ENCODE measurements at places on chromosomes 4 and X.

- no peak for DNase-seq
These were observed 62.4 kb upstream of the PPARGC1A start for GRCh38 chr4:23952258-23952657.

- no peak for DNase-seq
These were observed 38.5 kb upstream of the UGT2B7 start for GRCh38 chr4:69057620-69058409.

- no peak for DNase-seq
These were observed 165.3 kb upstream of the GPC4 start for GRCh38 chrX:133580625-133581024.

- DNase-seq: no peak
These were observed 978.3 kb upstream of the GRID2 start for GRCh38 chr4:91325495-91325894.

GRCh38 chrX:48883729-48884128 is 13.8 kb downstream of the TIMM17B start:
- DNase-seq: no peak

- DNase-seq: no peak
These were observed 7.4 kb downstream of the DOK7 start for GRCh38 chr4:3470244-3471097.

DNA sequence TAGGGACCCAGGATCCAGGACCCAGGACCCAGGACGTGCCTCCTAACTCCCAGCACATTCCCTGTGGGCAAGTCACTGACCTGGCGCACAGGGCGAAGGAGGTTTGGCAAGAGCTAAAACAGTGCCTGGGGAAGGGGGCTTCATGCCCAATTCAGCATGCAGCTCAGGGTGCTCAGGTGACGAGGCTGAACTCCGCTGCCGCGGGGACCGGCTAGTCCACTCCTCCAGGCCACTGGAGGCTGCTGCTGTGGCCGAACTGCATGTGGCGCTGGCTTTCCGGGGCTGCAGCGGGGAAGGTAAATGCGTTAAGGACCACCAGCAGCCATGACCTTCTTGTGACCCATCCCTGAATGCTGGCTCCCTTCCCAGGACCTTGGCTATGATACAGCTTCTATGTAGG is 4.9 kb upstream of the PIM2 start:
- no peak for DNase-seq

DNA sequence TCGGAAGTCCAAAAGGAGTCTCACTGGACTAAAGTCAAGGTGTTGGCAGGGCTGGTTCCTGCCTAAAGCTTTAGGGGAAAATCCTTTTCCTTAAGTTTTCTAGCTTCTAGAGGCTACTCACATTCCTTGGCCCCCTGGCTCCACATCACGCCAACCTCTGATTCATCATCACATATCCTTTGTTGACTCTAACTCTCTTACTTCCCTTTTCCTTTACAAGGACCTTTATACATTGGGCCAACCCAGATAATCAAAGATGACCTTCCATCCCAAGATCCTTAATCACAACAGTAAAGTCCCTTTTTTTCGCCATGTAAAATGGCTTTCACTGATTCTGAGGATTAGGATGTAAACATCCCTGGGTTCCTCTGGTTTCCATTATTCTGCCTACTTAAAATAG is 146.4 kb upstream of the DCAF8L1 start:
- no peak for DNase-seq

- no peak for DNase-seq
These were observed 7.1 kb upstream of the CNOT6L start for GRCh38 chr4:77826275-77826674.

DNA sequence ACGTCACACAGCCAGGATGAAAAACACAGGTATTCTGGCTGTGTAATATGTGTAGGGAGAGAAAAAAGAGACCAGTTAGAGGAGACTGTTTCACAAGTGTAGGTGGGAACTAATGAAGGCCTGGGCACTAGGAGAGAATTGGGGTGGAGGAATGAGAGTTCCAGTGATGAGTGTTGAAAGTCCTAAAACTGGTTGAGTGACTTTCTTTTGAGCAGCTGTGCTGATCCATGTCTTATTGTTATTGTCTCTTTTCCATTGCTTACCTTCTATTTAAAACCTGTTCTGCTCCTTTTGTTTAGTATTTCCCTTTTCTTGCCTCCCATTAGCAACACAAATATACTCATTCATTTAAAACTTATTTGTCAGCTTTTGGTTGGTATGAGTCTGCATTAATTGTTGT is 88.7 kb downstream of the PDLIM5 start:
- no peak for DNase-seq

DNA sequence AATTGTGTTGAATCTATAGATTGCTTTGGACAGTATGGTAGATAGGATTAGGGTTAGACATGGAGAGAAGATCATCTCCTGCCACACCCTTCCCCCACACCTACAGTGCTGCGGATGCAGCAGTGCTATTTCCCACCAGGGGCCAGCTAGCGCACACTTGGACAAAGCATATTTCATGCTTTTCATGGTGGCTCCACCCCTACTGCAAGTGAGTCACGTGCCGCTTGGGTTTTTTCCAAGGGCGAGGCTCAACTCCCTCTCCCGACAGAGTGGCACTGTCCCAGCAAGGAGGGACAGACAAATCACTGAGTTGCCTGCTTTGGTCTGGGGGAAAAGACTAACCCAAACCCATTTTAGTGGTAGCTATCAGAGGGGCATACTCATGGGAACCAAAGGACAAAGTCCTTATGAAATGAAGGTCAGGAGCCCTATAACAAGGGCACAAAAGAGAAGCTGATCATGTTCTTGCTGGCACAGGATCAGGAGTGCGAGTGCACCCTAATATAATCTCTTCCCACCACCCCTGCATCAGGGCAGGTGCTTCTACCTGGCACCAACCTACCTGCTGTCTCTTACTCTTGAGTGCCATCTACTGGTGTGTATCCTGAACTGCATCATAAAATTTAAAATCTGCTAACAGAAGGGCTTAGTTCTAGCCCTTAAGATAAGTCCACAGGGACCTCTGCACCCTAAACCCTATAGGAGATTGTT is 55.1 kb upstream of the PGAM4 start:
- DNase-seq: no peak

DNA sequence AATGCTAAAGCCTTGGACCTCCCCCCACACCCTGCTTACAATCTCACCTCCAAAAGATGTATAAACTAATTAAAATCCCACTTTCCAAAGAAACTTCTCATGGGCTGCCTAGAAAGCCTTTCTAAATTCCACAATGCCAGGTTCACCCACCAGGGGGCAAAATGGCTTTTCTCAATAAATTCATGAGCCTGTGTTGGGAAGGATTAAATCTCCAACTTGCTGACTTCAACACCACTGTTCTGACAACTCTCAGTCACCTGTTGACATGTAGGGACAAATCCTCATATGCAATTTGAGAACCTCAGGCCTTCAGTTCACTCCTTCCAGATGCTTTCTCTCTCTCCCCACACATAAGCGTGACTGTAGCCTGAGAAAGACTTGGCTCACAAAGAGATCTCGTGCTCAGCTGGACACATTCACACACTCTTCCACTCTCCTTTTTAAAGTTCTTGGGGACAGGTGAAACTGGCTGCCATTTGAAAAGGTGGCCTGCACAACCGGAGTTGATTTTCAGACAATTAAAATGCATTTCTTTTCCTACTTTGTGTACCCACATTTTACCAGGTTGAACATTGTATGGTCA is 88.6 kb upstream of the PRPS2 start:
- DNase-seq: no peak

GRCh38 chrX:19007868-19008267 is 24.0 kb upstream of the PHKA2 start:
- no peak for DNase-seq

DNA sequence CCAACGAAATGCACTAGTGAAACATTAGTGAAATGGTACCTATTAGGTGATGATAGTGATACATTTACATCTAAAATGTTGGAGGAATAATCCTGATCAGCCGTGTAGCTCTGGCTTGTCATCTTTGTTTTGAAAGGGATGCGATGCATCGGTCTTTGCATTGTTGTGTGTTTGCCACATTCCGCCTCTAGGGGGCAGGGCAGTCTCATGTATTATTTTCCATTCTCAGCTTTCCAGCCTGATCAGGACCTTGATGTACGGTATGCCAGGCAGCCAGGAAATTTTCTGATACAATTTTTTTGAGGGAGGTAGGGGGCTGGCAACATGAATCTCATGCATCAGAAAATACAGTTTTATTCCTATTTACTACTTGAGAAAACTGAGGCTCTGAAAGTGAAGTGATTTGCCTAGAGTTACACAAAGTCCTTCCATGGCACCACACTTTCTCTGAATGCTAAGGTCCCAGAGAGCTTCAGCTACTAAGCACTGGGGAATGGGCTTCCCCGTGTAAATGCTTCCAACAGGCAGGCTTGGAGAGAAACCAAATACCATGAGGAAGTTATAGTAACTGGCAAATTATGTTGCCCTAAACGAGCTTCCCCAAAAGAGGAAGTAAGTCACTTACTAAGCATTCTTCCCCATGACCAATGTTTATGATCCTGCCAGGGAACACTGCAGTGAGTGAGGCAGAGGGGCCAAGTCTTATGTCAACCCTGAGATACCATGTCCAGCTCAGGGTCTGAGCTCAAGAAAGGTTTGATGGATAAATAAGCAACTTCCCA is 31.8 kb upstream of the IQSEC2 start:
- no peak for DNase-seq

DNA sequence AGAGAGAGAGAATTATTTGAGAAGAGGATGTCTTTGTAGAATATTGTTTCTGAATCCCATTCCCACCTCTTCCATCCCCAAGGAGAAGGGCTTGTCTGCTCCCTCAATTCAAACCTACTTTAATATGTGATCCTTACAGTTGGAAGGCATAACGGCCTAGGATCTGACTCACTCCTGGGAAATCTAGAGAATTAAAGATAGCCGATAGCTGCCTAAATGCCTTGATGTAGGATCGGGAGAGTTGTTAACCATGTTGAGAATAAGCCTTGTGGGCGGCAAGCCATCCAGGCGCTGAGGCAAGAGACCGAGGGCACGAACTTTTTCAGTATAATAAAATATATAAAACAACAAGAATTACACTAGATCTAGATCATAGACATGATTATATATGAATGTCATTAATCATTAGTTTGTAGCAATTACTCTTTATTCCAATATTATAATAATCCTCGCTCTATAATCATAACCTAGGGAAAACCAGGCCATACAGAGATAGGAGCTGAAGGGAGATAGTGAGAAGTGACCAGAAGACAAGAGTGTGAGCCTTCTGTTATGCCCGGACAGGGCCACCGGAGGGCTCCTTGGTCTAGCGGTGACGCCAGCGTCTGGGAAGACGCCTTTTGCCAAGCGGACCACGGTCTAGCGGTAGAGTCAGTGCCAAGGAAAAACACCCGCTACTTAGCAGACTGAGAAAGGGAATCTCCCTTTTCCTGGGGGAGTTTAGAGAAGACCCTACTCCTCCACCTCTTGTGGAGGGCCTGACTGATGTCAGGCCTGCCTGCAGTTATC is 13.5 kb downstream of the EMCN start:
- DNase-seq: no peak

GRCh38 chrX:11781734-11782370 is 23.8 kb downstream of the MSL3 start:
- no peak for DNase-seq

- no peak for DNase-seq
These were observed 1087.3 kb upstream of the PRKX start for GRCh38 chrX:4800756-4801155.

- no peak for DNase-seq
These were observed 1323.4 kb downstream of the C4orf33 start for GRCh38 chr4:130419211-130419975.

DNA sequence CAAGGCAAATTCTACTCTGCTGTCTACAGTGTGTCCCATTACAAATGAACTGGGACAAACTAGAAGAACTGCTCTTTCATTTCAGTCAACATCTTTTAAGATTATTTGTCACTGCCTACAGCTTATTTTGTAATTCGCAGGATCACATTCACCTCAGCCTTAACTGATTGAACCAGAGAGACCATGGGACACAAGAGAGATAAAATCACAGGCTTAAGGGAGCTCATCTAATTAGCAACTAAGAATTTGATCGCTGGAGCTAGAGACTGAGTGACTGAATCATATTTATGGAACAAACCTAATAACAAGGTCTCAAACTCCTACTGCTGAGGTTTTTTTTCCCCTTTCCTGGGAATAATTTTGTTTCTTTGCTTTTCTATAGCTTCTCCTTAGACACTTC is 898.2 kb downstream of the PCDH18 start:
- DNase-seq: no peak

GRCh38 chr4:16627999-16628398 is 270.4 kb downstream of the LDB2 start:
- DNase-seq: no peak

- DNase-seq: no peak
These were observed 20.2 kb downstream of the GPAT3 start for GRCh38 chr4:83556006-83556707.

GRCh38 chr4:144574000-144574399 is 72.0 kb upstream of the HHIP start:
- no peak for DNase-seq

DNA sequence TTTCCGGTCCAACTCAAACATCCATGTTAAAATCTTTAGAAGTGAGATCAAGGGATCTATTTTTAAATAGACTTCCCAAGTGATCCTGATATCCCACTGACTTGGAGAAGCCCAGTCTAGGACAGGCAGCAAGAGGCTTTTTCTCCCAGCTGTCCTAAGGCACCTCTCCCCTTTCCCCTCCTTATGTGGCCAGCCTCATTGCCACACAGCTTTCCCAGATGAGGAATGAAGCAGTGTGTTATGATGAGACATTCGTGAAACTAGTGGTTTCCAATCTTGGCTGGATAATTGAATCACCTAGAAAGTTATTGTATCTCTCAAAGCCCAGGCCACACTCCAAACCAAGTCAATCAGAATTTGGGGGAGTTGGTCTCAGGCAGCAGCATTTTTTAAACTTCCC is 16.8 kb upstream of the HSD17B13 start:
- DNase-seq: no peak

DNA sequence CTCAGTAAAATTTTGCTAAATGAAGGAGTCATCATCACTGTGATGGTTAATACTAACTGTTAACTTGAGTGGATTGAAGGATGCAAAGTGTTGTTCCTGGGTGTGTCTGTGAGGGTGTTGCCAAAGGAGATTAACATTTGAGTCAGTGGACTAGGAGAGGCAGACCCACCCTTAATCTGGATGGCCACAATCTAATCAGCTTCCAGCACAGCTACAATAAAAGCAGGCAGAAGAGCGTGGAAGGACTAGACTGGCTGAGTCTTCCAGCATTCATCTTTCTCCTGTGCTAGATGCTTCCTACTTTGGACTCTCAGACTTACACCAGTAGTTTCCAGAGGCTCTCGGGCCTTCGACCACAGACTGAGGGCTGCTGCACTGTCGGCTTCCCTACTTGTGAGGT is 21.3 kb upstream of the WDR44 start:
- no peak for DNase-seq

- no peak for DNase-seq
These were observed 1400.4 kb upstream of the PCDH7 start for GRCh38 chr4:29319663-29320340.

- DNase-seq: no peak
These were observed 190.6 kb downstream of the MAGEB17 start for GRCh38 chrX:16357902-16358301.

GRCh38 chr4:84493092-84493850 is 5.8 kb downstream of the NKX6-1 start:
- no peak for DNase-seq

Measured in activated naive CD8-positive, alpha-beta T cell treated with anti-CD3 and anti-CD28 coated beads, Interleukin-2, amount 50 U/mL, for 16 hours (primary cell).